AG09319 (cell line): ENCODE measurements at places on chromosomes 2 and 18.

GRCh38 chr2:216742411-216742810, 47.1 kb upstream of the IGFBP5 start:
- no peak for DNase-seq

GRCh38 chr2:27071990-27072830, 756 bp upstream of the OST4 start:
- no peak for DNase-seq

GRCh38 chr2:16462958-16463357, 202.7 kb downstream of the CYRIA start:
- no peak for DNase-seq

GRCh38 chr2:137232076-137232475, 466.7 kb downstream of the THSD7B start:
- no peak for DNase-seq
